ENCODE measurements at places on chromosomes 7 and 10.

DNA sequence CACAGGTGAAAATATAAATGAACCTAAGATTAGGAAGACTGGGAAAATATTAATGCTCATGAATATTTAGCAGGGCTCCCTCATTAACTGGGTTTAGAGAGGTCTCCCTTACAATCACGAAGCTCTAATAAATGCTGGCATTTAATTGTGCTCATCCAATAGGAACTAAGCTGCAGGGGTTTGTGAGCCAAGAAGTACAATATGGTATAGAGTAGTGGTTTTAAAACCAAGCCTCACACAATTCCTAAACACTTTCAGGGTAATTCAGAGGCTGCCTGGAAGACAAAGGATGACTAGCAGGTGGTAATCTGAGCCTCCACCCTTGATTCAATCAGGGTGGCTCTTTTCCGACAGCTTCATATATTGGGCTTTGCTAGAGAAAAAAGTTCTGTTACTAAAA lies 103.3 kb downstream of the GPAM start:
- no peak for DNase-seq

GRCh38 chr7:132830941-132831340 lies 250.9 kb downstream of the CHCHD3 start:
- DNase-seq = no peak

GRCh38 chr10:3095373-3096139 lies 28.2 kb downstream of the PFKP start:
- DNase-seq = no peak

DNA sequence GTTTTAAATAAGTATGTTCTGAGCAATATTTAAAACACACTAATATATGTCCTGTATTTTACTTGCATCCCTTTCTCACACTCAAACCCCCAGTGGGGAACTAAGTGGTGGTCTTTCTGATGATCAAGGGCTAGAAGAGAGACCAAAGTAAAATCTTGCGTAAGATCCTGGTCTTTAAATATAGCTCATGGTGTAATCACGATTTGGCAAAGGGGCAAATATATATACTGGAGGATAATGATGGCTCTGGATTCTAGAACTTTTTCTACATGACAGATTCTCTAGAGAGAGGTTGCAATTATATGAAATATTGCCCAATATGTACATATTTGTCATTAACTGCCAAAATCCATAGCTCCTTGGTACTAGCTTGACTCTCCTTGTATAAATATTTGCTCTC lies 438.3 kb downstream of the NXPH1 start:
- DNase-seq = no peak

DNA sequence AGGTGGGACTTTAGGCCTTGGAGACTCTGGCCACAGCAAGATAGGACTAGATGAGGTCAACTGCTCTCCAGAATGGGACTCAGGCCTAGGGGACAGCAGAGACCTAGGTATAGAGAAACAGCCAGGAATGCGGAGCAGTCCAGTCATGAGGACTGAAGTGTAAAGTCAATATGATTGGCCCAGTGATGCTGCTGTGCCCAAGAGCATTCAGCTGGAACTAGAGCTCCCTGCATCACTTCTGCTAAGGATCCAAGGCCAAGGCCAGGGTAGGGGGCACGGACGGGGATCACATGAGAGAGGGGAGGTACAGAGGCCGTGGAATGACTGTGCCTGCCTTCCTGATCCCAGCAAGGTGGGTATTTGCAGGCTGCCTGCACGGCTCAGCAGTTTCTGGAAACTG lies 237.9 kb downstream of the FRMD4A start:
- DNase-seq = no peak
